ENCODE measurements at places on chromosomes 12 and 14.

DNA sequence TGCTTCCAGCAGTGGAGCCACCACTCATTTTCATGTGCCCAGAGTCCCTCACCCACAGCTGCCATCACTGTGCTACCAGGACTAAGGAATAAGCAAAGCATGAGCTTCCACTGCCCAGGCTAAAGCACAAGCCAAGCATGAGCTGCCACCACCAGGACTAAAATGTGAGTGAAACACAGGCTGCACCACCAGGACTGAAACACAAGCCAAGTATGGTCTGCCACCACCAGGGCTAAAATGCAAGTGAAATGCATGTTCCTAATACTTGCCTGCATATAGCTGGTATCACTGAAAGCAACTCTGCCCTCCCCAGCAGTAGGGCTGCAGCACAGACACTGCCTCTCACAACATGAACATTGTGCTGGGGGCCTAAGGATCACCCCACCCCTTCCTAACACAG is 30.0 kb downstream of the CEP83 start:
- no peak for DNase-seq

- DNase-seq = no peak
Measured at GRCh38 chr12:21939435-21939834, 1.8 kb downstream of the ABCC9 start.

DNA sequence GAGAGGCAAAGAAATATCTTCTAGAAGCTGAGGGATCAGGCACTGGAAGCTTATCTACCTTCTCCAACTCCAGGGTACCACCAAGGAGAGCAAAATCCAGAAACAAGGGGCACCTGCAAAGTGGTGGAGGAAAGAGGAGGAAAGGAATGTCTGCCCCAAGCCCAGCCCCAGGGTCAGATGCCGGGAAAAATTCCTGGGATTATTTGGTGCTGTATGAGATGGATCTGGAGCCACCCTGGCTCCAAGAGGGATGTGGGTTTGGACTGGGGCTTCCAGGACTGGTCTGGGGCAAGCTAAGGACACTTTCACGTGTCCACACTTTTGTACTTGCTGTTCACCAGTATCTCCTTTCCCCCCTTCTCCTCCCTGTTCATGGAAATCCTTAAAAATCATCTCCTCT is 69.8 kb downstream of the DPF3 start:
- DNase-seq = no peak

GRCh38 chr14:76376409-76376877 is 506 bp downstream of the ESRRB start:
- no peak for DNase-seq

GRCh38 chr12:119249383-119250155 is 70.8 kb downstream of the HSPB8 start:
- no peak for DNase-seq

DNA sequence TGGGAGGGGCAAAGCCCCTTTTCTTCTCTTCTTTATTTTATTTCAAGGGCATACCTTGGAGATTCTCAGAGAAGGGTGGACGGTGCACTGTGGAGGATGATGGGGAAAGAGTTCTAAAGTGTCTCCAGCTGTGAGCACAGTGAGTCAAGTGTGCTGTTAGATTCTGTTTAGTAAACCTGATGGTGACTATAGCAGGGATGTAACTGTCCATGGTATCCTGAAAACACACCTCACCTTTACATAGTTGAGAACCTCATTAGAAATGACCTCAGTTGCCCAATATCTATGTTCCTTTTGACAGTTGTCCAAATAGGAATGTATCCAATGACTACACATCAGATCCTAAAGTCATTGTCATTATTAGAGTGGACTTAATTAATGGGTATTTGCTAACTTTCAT is 38.0 kb downstream of the CNTN1 start:
- DNase-seq = no peak

DNA sequence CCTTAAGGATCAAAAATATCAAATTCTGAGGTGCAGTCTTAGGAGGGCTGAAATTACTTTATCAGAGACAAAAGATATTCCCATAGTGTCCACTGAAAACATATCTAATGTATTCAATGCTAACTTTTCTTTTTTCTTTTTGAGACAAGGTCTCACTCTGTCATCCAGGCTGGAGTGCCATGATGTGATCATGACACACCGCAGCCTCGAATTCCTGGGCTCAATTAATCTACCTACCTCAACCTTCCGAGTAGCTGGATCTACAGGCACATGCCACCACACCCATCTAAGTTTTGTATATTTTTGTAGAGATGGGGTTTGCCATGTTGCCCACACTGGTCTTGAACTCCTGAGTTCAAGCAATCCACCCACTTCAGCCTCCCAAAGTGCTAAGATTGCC is 68.3 kb downstream of the ZC3H14 start:
- no peak for DNase-seq

GRCh38 chr12:114851981-114852380 is 168.0 kb upstream of the TBX3 start:
- DNase-seq = no peak

DNA sequence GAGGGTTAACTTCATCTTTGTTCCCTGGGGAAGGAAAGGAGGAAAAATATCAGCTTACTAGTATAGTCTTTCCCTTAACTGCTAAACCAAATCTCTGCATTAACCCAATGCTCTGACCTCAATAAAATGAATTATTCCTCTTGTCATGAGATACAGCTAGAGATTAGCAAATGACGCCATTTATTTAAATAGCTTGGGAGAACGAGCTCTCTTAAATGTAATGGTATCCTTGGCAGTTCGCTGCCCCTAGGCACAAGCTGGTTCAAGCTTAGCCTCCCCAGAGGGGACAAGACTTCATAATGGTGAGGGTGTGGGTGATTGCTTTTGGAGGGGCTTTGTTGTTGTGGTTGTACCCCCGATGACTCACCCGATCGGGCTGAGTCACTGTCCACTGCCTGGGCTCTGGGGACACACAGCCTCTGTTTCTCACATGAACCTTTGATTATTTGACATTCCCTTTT is 19.6 kb downstream of the FNTB start:
- no peak for DNase-seq

- no peak for DNase-seq
Measured at GRCh38 chr12:122200541-122201175, 2.9 kb upstream of the B3GNT4 start.

- no peak for DNase-seq
Measured at GRCh38 chr14:76765461-76765931, 4.2 kb downstream of the VASH1 start.

DNA sequence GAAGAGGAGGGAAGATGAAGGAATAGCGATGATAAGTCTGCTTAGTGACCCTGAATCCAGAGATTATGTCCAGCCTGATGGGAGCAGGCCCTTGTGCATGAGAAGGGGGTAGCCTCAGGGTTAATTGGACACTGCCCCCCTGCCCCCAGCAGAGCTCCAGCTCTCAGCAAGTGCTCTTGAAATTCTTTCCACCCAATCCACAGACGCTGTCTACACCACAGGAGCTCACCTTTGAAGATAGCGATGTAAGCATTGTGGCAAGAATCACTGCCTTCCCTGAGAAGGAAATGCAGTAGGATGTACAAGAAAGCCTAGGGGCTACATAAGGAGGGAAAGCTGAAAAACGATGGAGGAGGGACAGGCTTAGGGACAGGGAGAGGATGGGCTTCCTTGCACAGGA is 39.4 kb downstream of the CRACR2A start:
- no peak for DNase-seq

DNA sequence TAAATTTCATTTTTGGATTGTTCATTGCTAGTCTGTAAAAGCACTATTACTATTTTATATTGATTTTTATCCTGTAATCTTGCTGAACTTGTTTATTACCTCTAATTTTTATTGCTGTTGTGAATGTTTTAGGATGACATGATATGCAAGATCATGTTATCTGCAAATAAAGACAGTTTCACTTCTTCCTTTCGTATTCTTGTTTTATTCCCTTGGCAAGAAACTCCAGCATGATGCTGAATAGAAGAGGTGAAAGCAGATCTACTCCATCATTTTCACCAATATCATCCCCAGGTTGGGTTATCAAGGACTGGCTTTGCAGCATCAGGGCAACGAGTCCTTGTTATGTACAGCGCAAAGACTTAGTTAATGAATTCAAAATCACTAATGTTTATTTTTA is 2.7 kb upstream of the CLECL1 start:
- DNase-seq = no peak

DNA sequence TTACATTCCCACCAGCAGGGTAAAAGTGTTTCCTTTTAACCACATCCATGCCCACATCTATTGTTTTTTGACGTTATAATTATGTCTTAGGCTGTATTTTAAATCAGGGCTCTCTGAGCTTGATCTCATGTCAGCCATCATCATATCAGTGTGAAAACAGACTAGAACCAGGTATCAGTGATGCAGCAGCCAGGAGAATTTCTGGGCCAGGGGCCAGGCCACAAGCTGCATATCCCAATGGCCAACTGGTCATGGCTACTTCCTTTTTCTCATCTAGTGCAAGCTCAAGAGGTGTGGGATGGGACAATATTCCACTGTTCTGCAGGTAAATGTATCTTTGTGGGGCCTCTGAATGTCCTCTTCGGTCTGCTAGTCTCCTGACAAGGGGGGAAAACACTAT is 125.1 kb downstream of the CRADD start:
- no peak for DNase-seq

- DNase-seq = no peak
Measured at GRCh38 chr12:6424866-6425265, 19.9 kb upstream of the CD27 start.

DNA sequence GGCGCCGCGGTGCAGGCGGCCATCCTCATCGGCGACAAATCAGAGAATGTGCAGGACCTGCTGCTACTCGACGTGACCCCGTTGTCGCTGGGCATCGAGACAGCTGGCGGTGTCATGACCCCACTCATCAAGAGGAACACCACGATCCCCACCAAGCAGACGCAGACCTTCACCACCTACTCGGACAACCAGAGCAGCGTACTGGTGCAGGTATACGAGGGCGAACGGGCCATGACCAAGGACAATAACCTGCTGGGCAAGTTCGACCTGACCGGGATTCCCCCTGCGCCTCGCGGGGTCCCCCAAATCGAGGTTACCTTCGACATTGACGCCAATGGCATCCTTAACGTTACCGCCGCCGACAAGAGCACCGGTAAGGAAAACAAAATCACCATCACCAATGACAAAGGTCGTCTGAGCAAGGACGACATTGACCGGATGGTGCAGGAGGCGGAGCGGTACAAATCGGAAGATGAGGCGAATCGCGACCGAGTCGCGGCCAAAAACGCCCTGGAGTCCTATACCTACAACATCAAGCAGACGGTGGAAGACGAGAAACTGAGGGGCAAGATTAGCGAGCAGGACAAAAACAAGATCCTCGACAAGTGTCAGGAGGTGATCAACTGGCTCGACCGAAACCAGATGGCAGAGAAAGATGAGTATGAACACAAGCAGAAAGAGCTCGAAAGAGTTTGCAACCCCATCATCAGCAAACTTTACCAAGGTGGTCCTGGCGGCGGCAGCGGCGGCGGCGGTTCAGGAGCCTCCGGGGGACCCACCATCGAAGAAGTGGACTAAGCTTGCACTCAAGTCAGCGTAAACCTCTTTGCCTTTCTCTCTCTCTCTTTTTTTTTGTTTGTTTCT is 1.7 kb downstream of the HSPA2 start:
- no peak for DNase-seq

DNA sequence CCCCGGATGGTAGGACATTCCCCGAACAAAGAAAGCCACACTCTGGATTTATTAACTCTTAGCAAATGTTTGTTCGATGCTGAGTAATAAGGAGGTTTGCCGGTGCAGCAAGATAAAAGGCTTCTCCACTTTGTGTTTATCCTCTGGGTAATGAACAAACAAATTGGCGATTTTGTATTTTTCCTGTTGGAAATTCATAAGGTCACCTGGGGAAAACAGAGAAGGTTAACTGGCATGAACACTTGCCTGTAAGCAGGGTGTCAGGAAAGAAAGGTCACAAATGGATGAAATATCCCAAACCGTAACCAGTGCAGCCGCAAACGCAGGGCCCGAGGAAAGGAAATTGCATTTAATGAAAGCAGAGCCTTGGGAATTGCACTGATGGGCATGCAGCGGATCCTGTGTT is 132.8 kb downstream of the RMST start:
- DNase-seq = no peak

DNA sequence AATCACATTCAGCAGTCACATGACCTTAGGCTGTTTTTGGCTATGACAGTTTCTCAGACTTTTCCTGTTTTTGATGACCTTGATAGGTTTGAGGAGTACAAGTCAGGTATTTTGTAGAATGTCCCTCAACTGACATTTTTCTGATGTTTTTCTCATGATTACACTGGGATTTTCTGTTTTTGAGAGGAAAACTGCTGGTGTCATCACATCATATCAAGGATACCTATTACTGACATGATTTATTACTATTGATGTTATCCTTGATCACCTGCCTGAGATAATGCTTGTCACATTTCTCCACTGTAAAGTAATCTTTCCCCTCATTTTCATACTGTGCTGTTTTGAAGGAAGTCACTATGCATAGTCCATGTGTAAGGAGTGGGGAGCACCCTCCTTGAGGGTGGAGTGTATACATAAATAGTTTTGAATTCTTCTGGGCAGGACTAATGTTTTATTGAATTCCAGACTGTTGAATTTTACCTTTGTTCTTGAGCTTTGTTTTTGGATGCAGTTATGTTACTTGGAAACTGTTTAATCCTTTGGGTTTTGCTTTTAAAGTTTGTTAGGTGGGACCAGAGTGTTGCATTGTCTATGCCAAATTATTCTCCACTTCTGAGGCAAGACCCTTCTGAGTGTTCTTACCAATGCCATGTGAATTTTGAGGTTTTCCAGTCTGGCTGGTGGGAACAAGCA is 444.5 kb upstream of the FAR2 start:
- DNase-seq = no peak

DNA sequence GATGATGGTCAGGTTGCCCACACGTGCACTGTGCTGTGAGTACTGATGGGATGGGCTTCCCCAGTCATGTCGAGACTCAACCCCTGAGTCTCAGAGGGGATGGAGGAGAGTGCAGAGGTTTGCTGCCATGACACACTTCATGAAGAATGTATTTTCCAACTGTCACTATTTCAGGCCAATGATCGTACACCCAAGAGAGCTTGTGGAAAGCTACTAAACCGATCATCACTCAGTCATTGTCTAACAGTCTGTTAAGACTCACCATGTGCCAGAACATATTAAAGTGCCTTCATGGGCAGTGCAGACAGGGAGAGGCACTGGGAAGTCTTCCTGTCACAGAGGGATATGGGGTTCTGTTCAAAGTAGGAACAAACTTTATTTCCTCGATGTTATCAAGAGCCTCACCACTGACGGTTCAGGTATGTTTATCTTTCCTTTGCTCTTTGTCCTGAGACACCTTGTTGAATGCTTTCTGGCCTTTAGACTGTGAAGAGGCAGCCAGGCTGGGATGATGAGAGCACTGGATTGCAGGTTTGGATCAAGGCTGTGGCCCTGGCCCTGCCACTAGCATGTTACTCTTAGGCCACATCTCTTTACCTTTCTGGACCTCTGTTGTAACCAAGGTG is 41.6 kb upstream of the NTF3 start:
- no peak for DNase-seq

DNA sequence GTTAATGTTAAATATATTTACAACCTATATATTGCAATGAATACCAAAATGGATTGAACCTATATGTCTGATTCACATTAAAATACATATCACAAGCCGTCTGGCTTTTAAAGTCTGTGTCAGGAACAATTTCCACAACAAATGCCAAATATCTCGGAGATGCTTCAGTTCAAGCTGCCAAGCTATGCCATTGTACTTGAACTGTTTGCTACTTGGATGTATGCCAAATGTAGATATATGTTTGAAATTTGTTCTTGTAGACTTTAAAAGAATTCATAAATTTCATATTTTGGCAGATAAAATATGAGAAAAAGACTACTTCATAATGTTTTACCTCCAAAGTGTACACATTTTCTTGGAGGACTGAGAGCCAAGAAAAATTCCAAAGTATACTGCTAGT is 37.0 kb downstream of the WASHC3 start:
- no peak for DNase-seq

GRCh38 chr14:51092965-51093364 is 1.9 kb downstream of the TRIM9 start:
- DNase-seq = no peak

Data from effector memory CD8-positive, alpha-beta T cell (primary cell).